ENCODE measurements at places on chromosomes 7 and 10. TPM values are rescaled to one million over a fixed set of nuclear protein-coding genes. Genes with fewer than 3 reads are reported as not detected.

NRCAM gene
- 31.8 TPM for total RNA-seq

ANKRD30A gene
- not detected for total RNA-seq

ZCCHC24 gene
- 80.3 TPM for total RNA-seq

TRIL gene
- total RNA-seq = 6.5 TPM

OPALIN gene
- total RNA-seq = not detected

INMT gene
- 567 TPM for total RNA-seq

WASL gene
- total RNA-seq = 12.9 TPM

PON3 gene
- 4.0 TPM for total RNA-seq

HMX3 gene
- total RNA-seq = not detected

ZNF117 gene
- total RNA-seq = 3.0 TPM

ADCY1 gene
- 1.9 TPM for total RNA-seq

ENO4 gene
- 0.17 TPM for total RNA-seq

SRRM3 gene
- 2.7 TPM for total RNA-seq

MCM10 gene
- 1.2 TPM for total RNA-seq
